ENCODE measurements at places on chromosomes 3 and 15.

GRCh38 chr3:61688307-61688984 is 127.1 kb downstream of the PTPRG start:
- no peak for DNase-seq

DNA sequence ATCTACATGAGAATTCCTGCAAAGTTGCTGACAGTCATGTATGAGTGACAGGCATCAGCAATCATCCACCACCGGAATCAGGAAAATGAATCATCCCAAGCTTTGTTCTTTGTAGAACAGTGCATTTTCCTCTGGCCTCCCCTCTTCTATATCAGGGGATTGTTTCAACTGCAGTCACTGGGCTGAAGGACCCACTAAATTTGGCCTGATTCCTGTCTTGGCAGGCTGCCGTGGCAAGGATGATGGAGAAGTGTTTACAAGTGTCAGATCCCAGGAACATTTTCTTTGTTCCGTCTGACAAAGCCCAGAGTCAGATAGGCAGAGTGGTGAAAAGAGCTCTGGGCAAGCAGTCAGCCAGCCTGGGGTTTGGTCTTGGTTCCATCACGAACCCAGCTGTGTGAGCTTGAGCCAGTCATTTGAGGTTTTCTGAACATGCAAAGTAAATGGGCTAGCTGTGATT is 175.1 kb upstream of the TSC22D2 start:
- DNase-seq = peak; percentile 42

- DNase-seq = no peak
Measured at GRCh38 chr3:45145223-45145622, 955 bp downstream of the CDCP1 start.

GRCh38 chr15:85490856-85491255 is 110.5 kb downstream of the AKAP13 start:
- DNase-seq = no peak

All from iris pigment epithelial cell (primary cell).